T1000 (cell line): ENCODE measurements at places on chromosomes 12 and 14.

DNA sequence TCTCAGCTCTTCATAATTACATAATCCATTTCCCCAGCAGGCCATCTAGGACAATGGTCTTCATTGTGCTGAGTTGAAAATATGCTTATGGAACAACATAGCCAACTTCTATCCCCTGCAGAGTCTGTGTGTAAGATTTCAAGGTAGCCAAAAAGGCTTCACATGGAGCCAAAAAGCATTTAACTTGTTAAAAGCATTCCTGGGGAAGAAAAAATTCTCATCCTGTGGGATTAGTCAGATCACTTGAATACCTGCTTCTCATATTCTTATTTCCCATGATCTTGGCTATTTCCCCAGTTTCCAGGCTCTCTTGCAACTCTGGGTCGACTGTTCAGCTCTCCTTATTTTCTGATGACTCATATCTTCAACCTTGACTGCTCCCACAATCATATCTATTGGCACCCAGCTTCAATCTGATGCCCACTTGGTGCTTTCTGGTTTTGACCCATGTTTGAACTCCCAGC is 178.9 kb downstream of the KLHL28 start:
- no peak for DNase-seq

DNA sequence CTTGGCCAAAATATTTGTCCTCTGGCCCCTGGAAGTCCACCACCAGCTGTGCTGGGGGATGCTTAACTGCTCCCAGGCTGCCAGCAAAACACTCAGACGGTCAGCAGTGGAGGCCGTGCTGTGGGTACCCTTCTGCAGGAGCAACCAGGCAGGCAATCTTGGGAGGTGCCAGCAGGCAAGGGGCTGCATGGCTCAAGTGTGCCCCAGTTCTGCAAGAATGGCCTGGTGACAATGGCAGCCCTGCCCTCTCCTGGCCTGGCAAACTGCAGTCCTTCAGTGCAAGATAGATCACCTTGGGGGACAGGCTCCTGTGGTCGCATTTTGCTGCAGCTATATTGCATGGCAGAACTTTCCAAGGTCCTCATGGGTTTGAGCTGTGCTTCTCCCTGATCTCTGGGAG is 728.3 kb downstream of the TMTC2 start:
- no peak for DNase-seq

DNA sequence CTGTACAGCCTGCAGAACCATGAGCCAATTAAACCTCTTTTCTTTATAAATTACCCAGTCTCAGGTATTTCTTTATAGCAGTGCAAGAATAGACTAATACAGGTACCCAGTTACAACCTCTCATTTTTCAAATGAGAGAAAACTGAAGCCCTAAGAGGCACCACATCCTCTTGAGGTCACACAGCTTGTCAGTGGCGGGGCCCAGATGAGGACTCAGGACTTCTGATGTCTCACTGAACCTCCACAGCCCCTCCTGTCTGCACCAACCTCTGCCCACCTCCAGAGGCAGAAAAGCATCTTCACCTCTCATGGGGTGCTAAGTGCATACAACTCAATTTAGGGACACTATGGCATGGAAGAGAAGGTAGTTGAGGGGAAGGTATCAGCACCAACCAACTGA is 120.7 kb downstream of the CRACR2A start:
- no peak for DNase-seq

GRCh38 chr12:4106621-4107020 is 166.9 kb upstream of the CCND2 start:
- DNase-seq = no peak

GRCh38 chr14:35975814-35976213 is 149.7 kb downstream of the BRMS1L start:
- DNase-seq = no peak

- no peak for DNase-seq
Measured at GRCh38 chr12:16670456-16671050, 64.6 kb upstream of the LMO3 start.

- DNase-seq = no peak
Measured at GRCh38 chr14:70988452-70988851, 81.2 kb downstream of the PCNX1 start.

- no peak for DNase-seq
Measured at GRCh38 chr12:7017870-7018349, 366 bp downstream of the LPCAT3 start.

DNA sequence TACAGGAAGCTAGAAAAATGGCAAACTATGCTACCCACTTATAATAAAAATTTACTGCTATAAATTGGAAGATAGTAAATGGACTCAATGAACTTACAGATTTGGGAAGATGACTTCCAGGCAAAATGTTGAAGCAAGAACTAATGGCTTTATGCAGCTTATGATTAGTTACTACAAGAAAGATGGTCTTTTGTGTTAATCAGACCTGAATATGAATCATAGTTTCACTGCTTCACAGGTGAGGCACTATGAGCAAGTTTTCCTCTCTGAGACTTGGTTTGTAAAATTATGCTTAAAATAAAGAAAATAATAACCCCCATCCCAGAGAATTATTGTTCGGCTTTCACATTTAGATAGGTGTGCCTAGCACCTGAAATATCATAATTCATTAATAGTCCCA is 19.8 kb upstream of the DCN start:
- DNase-seq = no peak

DNA sequence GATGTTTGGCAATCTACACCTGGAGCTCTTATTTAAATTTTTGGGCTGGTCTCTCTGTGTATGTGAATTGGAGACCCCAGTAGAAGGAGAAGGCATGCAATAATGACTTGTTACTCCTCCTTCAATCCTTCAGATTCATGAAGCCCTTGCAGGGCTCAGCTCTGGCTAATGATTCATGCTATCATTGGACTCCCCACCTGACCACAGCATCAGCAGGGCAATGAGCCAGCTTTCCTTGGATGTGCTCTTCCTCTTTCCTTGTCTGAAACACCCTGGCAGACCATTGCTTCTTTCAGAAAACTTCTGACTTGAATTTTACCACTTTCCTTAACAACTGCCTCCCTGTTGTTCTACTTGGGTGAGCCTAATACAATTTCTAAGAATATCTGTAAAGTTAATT is 1019.2 kb downstream of the AACS start:
- no peak for DNase-seq

- no peak for DNase-seq
Measured at GRCh38 chr14:23446291-23446851, 10.9 kb upstream of the MYH7 start.

- DNase-seq = no peak
Measured at GRCh38 chr12:124655048-124655697, 87.8 kb upstream of the NCOR2 start.

DNA sequence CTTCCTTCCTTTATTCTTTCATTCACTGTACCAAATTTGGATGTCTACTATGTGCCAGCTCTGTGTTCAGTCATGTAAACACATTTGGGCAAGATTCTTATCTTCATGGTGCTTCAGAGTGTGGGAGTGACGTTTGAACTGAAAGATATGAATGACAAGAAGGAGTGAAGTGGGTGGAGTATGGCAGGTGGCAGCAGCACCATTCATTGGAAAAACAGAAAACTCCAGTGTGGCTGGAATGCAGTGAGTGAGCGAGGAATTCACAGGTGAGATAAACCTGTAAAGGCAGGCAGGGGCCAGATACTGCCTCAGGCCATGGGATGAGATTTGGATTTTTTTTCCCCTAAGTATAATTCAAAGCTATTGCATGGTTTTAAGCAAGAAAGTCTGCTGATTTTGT is 140.7 kb upstream of the CCDC198 start:
- DNase-seq = no peak

GRCh38 chr12:116153113-116153512 is 124.4 kb downstream of the MED13L start:
- DNase-seq = no peak

DNA sequence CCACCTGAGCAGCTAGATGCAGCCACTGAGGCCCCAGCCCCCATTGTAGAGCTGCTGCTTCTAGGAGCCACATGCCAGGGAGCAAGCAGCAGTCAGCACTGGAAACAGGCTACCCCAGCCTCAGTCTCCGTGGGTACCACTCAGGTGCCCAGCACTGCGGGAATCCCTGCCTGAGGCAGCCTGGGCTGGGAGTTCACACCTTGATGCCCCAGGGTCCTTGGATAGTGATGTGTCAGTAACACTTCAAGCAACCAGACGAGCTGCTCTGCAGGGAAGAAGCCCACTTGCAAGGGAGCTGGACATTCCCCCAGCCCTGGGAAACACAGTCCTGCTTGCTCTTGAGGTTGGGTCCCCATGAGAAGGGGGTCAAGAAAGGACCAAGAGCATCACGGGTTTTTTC is 90.7 kb downstream of the ZFP36L1 start:
- no peak for DNase-seq

DNA sequence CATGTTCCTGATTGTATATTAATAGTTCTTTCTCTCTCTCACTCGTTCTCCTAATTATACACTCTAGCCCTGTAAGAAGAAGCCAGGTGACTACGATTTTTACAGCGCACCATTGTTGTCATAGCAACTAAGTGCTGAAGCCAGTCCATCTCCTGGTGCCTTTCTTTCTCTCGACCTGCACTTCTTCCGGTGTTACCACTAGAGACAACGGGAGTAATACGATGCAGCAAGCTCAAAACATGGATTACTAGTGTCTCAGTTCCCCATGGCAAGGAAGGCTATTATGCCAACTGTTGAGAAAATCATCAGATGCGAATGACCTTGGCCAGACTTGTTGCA is 40.8 kb upstream of the DCD start:
- DNase-seq = no peak

GRCh38 chr12:115267464-115267863 is 583.5 kb upstream of the TBX3 start:
- DNase-seq = no peak

GRCh38 chr14:68516342-68516741 is 276.5 kb downstream of the ZFP36L1 start:
- no peak for DNase-seq

DNA sequence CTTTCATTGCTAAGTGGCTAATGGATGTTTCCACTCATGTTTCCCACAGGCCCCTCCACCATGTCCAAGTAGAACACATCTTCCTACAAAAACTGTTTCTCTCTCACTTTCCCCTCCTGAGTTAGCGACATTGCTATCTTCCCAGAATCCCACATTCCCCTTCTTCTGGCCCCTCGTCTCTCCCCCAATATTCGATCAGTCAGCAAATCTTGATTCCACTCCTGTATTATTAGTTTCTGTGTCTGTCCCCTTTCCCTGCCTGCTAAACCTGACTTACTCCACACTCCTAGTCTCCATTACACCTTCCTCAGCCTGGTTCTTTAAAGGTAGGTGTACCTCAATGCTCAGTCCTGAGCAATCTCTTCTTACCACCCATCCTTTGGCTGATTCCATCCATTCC is 19.3 kb upstream of the SAMD4A start:
- no peak for DNase-seq

DNA sequence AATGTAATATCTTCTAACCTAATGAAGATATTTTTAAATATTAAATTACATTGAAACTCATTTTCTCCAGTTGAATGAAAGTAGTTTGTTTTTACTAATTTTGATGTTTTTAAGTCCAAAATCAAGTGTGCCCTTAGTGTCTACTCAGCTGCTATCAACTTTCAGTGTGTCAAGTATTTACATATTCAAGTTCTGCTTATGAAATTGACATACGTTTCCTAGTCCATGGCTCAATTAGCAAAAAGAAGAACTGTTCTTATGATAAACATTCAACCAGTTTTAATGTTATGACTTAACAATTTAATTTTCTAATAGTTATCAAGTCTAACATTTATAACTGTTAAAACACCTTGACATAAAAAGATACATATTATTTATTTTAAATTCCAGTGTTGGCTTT is 137.1 kb downstream of the DUSP6 start:
- DNase-seq = no peak

DNA sequence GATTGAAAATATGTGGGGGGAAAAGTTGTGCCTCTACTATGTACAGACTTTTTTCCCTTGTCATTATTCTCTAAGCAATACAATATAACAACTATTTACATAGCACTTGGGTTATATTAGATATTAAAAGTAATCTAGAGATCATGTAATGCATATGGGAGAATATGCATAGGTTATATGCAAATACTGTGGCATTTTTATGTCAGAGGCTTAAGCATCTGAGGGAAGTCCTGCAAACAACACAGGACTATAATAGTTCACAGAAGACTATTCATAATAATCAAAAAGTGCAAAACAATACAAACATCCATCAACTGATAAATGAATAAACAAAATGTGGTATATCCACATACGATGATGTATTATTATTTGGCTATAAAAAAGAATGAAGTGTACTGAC is 33.7 kb downstream of the YAF2 start:
- DNase-seq = no peak

- DNase-seq = no peak
Measured at GRCh38 chr12:11674894-11675390, 25.5 kb downstream of the ETV6 start.

- DNase-seq = no peak
Measured at GRCh38 chr14:32021341-32021740, 55.8 kb upstream of the ARHGAP5 start.

GRCh38 chr12:71155225-71155624 is 2.6 kb downstream of the TSPAN8 start:
- DNase-seq = no peak

DNA sequence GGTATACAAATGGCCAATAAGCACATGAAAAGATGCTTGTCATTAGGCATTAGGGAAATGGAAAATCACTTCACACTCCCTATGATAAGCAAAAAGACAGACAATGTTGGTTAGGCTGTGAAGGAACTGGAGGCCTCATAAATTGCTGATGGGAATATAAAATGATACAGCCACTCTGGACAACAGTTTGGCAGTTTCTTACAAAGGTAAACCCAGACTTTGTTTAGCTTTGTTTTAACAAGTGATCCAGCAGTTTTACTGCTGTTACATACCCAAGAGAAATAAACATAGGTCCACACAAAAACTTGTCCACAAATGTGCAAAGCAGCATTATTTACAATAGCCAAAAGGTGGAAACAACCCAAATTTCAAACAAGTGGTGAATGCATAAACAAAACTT is 5.4 kb downstream of the RPS6KA5 start:
- DNase-seq = no peak

- no peak for DNase-seq
Measured at GRCh38 chr14:94483729-94484275, 7.8 kb upstream of the SERPINA9 start.

DNA sequence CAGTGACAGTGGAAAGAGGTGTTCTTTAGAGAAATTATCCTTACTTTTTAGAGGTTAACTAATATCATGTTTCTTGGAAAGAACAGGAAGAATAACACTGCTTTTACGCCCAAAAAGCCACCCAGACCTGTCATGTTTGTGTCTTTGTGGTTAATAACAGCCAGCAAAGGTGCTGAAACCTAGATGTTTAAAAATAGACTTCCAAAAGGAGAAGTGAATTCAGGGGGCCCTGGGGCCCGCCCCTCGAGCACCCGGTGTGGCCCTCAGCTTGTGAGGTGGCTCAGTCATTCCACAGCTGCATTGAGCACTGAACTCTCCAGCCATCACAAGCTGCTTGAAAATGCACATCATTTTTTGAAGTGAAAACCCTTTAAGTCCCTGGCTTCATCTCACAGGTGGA is 20.8 kb upstream of the AMN start:
- DNase-seq = no peak

DNA sequence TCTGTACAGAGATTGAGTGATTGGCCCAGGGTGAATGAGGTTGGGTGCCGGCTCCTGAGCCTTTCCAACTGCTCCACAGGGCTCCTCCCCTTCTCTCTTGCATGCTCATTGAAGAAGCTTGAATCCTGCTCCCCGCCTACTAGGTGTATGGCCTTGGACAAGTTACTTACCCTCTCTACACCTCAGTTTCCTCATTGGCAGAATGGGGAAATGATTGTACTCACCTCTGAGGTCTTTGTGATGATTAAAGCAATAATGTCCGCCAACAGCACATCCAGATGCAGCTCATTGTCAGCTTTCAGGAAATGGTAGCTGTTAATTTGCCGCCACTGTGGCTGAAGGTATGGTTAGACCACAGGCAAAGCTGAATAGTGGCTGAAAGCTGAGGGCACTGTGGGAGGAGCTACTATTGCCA is 174.1 kb downstream of the CRADD start:
- no peak for DNase-seq
